ENCODE measurements at places on chromosomes 13 and 19.

- no peak for DNase-seq
Observed at GRCh38 chr19:8204961-8205360, 4.2 kb upstream of the CERS4 start.

- no peak for DNase-seq
Observed at GRCh38 chr13:31930490-31930889, 101.1 kb upstream of the FRY start.

GRCh38 chr19:49413348-49413747, 9.9 kb downstream of the PTH2 start:
- no peak for DNase-seq

- DNase-seq = no peak
Observed at GRCh38 chr13:113176280-113176679, 17.8 kb downstream of the PROZ start.

- DNase-seq = no peak
Observed at GRCh38 chr19:54614726-54615125, 15.6 kb upstream of the LILRB1 start.

DNA sequence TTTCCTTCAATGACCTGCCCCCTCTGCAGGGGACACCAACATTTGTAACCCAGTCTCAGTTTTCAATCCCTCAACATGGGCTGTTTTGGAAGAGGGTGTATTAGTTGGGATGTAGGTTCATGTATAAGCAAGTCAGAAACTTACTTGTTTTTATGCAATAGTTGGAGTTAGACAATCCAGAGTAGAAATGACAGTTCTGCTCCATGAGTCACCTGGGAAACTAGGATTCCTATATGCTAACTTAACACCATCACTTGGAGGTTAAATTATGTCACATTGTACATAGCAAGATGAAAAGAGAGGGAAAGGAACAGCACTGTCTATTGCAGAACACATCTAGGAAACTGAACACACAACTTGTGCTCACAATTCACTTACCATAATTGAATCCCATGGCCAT, 436.4 kb downstream of the RFC3 start:
- no peak for DNase-seq
